ENCODE measurements at places on chromosomes 2 and 18.

GRCh38 chr2:85724731-85725181, 29.0 kb upstream of the ATOH8 start:
- no peak for DNase-seq

- DNase-seq, result no peak
Observed at GRCh38 chr18:77141401-77142118, 9.0 kb upstream of the MBP start.

- no peak for DNase-seq
Observed at GRCh38 chr2:62292190-62292589, 96.3 kb downstream of the B3GNT2 start.

DNA sequence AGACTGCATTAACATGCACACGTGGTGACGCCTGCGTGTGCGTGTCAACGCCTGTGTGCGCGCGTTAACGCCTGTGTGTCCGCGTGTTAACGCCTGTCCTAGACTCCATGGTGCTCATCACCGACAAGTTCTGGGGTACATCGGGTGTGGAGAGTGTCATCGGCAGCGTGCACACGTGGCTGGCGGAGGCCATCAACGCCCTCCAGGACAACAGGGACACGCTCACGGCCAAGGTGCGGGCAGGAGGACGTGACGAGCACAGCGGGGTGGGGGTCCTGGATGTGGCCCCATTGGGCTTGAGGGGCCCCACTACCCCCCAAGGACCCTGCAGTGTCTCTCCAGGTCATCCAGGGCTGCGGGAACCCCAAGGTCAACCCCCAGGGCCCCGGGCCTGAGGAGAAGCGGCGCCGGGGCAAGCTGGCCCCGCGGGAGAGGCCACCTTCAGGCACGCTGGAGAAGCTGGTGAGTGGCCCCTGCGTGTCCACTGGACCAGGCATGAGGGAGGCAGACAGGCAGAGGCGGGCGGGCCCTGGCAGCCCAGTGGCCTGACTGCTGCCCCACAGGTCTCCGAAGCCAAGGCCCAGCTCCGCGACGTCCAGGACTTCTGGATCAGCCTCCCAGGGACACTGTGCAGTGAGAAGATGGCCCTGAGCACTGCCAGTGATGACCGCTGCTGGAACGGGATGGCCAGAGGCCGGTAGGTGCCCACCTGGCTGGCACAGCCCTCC, 29.2 kb downstream of the GPC1 start:
- DNase-seq, result no peak

GRCh38 chr18:28075501-28075900, 101.4 kb downstream of the CDH2 start:
- DNase-seq, result no peak

GRCh38 chr18:43917520-43917919, 640.2 kb upstream of the SYT4 start:
- no peak for DNase-seq

All from NCI-H1417 (cell line).